ENCODE measurements at places on chromosomes 7 and 10.

DNA sequence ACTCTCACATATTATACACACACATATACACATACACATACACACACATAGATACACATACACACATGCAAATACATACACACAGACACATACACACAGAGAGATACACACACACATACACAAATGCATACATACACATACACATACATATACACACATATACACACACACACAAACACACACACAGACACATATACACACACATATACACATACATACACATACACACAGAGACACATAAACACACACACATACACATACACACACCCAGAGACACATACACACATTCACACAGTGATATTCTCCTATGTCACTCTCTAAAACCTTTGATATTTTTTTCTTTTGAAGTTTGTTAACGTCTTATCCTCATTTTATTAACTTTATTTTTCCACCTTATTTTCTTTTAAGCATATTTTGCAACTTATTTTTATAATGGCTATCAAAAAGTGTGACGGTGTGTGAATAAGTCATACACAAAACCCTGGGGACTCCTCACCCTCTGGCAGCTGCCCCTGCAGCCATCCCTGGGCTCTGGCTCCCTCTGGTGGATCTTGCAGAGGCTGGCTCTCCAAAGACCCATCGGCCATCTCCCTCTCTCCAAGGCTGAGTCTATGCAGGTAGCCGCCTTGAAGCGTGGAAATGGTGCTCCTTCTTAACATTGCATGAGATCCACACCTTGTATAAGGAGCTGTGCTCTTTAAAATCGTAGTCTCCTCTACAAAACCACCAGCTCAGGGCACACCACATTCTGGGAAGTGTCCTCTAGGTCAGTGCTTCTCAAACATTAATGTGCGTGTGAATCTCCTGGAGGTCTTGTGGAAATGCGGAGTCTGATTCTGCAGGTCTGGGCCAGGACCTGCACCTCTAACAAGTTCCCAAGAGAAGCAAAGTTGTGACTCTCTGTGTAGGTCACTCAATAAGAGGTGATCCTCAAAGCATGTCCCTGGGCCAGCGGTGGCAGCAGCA lies 4.1 kb upstream of the C10orf120 start:
- DNase-seq = peak; percentile 46

DNA sequence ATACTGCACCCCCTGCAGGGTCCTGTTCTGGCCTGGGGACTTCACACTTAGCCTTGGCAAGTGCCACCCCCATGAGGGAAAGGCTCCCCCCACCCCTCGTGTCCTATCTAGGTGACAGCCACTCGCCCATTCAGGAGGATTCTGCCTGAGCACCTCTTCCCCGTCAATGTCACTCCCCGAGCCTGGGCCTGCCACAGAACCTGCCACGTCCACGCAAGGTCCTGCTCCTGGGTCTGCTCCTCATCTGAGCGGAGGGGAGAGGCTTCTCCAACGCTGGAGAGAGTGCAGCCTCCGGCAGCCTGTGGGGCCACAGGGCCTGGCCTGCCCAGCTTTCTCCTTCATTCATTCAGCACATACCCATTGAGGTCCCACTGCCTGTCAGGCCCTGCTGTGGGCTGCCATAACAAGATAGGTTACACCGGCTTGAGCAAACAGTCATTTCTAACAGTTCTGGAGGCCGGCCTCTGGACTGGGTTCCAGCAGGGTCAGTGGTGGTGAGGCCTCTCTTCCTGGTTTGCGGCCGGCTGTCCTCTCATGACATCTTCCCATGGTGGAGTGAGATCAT lies 92.0 kb upstream of the RET start:
- no peak for DNase-seq

DNA sequence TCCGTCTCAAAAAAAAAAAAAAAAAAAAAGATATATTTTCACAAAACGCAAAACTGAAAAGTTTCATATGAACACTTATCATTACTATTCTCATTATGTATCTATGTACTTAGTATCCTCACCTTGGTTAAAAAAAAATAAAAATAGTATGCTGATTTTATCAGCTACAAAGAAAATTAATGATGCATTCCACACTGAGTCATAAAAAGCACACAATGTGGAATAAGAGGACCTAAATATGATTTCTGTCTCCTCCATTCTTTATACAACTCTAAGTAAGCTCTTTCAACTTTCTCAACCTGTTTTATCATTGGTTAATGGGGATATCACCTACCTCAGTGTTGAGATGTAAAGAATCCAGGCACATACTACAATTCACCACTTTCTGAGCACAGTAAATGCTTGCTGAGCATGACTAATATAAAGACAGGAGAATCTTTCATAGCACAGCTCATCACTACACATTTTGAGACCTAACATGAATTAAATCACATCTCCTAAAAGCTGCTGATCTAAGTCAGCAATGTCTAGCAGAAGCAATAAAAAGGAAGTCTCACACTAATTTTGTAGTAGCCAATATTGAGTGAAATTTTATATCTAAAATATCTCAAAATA lies 2.7 kb downstream of the SNX13 start:
- no peak for DNase-seq

DNA sequence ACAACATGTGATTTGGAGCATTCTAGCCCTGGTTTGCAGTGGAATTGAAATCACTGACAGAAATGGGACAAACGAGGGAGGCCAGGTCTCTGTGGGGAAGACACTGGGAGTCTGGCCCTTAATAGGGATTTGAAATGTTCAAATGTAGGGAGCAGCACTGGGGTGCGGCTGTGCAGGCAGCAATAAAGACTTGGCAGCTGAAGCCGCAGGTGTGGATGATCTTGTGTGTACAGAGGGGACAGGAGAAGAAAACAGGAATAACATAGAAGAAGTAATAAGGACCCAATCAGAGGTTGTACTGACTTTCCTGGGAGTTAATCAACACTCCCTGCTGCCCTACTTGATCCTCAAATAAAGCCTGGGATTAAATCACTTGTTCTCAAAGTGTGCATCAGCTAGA lies 127.6 kb upstream of the PTN start:
- no peak for DNase-seq

DNA sequence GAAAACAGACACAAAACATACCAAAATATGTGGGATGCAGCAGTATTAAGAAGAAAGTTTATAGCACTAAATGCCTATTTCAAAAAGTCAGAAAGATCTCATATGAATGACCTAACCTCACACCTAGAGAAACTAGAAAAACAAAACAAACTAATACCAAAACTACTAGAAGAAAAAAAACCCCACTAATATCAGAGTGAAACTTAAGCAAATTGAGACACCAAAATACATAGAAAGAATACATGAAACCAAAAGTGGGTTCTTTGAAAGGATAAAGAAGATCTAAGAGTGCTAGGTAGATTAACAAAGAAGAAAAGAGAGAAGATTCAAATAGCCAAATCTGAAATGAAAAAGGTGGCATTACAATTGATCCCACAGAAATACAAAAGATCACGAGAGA lies 494.1 kb downstream of the SH2D4B start:
- no peak for DNase-seq

- no peak for DNase-seq
These were observed 106.7 kb downstream of the REEP3 start for GRCh38 chr10:63627881-63628296.

DNA sequence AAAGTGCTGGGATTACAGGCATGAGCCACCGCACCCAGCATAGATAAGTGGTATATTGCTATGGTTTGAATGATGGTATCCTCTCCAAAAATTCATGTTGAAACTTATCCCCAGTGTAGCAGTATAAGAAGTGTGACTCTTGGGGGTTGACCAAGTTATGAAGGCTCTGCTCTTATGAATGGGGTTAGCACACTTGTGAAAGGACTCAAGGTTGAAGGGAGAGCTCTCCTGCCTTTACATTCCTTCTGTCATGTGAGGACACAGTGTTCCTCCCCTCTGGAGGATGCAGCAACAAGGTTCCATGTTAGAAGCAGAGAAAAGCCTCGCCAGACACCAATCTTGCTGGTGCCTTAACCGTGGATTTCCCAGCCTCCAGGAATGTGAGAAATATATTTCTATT lies 58.0 kb downstream of the ADK start:
- DNase-seq = no peak

DNA sequence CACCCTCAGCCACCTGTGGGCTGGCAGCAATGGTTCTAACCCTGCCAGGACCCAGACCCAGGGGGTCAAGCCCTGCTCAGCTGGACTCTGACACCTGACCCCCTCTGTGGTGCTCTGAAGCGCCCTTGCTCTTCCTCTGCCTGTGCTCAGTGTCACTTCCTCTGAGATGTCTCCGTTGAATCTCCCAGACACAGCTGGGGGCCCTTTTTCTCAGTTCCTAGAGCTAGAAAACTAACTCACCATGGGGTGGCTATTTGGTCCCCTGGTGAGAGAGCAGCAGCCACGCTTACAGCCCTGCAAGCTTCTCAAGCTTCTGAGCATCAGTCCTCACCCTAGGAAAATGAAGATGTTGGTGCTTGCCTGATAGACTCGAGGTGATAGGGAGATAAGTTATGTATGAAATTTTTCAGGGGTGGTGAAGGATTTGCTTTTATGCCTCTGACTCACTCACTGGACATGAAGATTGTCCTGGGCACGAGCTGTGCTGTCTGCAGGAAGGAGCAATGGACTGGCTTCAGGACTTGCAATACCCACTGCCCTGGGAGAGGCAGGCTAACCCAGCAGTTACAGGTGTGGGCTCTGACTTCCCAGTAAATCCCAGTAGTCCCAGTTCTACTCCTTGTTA lies 29.6 kb downstream of the COL13A1 start:
- DNase-seq = peak; percentile 36

DNA sequence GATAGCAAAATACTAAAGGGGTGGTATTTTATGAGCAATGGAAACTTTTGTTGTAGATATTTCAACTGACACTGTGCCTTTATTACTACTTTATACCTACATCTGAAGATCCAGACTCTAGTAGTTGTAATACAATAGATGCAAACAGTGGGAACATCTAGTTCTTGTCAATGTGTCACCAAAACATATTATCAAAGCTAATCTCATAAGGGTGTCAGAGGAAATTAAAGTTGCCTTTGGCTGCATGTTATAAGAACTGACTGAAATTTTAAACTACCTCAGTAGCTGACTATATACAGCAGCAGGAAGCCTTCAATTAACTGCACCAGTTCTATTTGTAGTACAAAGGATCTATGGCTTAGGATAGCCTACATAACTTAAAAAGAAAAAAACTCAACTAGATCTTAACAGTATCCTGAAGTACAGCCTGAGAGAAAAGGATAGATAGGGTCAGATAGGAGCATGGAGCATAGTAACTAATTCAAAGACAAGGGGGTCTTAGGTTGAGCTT lies 30.9 kb downstream of the HDAC9 start:
- DNase-seq = no peak

DNA sequence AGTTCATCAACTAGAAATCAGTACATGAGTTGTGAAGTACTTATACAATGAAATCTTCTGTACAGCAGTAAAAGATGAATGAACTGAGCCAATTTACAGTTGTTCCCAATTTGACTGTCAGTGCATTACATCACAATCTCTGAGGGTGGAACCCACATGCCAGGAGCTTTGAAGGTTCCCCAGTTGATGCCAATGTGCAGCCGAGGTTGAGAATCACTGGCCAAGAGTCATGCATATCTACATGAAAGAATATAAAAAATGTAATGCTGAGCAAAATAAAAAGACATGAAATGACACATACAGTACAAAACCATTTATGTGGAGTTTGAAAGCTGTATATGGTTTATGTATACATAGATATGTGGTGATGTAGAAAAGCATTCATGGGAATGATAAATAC lies 22.1 kb upstream of the CCNJ start:
- no peak for DNase-seq

DNA sequence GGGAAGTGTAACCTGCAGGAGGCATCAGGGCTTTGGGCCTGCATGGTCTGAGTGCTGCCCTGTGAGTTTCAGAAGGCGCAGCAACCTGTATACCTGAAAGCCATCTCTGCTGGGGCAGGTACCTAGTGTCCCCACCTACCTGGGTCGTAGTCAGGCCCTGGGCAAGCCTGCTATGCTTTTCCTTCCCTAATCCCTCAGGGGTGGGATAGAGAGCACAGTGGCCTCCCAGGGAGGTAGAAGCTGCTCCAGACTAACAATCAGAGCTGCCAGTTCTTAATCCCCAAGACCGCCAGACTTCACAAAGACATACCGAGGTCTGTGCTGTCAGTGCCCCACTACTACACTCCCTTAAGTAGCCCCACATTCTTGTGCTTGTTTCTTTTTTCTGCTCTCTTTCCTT lies 52.0 kb downstream of the PTEN start:
- no peak for DNase-seq

DNA sequence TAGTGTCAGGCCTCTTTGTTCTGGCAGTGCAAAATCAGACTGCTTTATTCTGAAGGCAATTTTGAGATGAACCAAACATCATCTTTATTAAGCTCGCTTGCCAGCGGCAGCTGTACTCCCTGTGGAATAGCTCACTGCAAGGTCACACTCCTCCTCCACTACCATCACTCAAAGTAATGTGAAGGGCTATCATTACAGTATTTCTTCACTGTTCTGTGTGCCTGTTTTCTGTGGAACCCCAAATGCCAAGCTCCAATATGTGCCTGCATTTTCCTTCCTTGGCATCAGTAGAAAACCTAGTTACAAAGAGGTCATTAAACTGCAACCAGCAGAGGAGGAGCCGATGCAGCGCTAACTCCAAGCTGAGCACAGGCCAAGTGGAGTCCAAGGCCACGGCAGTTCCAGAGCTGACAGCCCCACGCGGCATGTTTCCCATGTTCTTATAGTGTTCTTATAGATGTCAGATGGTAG lies 21.4 kb downstream of the BCCIP start:
- DNase-seq = no peak

DNA sequence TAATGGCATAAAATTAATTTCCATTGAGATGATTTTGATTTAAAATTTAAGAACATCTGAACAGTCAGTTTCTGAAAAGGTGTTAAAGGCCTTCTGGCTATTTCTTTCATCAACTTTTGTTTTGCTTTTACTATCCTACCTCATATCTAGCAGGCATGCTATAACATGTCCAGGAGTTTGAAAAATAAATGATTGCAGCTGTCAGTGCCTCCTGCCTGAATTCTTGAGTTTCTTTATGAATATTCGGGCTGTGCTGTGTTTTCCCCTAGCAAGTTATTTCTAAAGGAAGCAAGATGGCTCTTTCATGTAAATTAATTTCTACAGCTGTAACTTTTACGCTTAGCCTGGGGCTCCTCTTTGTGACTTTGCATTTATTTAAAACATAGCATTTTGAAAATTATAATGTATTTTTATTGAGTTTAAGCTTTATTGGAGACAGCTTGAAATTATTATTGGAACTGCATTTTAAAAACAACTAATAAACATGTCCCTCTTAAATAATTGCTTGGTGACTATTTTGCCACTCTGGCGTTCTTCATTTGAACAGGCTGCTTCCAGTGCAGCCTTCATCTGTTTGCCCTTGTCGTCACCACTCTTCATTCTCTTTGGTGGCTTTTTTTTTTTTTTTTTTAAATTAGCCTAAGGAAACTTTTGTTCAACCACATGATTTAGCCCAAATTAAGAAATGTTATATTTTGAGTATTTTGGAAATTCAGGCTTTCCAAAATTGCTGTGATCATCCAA lies 1083.4 kb upstream of the LRRN3 start:
- no peak for DNase-seq

- no peak for DNase-seq
These were observed 31.3 kb downstream of the LIPJ start for GRCh38 chr10:88617772-88618300.
